ENCODE measurements at places on chromosomes 4 and X.

GRCh38 chr4:105765690-105766407 is 57.3 kb downstream of the GSTCD start:
- DNase-seq = no peak

DNA sequence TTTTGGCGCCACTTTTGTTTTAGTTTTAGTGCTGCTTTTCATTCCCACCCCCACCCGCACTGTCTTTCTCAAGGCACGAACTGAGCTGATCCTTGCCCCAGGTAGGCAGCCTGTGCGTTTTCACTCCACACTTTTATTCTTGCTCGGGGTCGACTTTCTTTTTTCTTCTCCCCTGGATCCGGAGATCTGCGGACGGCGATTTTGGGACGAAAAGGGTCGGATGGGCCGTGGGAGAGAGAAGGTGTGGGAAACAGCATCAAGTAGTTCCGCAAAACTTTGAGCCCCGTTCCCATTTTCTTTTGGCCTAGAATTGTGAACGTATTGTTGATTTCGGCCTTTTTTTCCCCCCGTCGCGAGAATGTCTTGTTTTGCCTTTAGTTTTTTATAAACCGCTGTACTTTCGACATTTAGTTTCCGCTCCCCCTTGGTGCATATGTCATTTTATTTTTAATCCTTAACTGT is 531 bp downstream of the STAG2 start:
- DNase-seq = peak; percentile 61

DNA sequence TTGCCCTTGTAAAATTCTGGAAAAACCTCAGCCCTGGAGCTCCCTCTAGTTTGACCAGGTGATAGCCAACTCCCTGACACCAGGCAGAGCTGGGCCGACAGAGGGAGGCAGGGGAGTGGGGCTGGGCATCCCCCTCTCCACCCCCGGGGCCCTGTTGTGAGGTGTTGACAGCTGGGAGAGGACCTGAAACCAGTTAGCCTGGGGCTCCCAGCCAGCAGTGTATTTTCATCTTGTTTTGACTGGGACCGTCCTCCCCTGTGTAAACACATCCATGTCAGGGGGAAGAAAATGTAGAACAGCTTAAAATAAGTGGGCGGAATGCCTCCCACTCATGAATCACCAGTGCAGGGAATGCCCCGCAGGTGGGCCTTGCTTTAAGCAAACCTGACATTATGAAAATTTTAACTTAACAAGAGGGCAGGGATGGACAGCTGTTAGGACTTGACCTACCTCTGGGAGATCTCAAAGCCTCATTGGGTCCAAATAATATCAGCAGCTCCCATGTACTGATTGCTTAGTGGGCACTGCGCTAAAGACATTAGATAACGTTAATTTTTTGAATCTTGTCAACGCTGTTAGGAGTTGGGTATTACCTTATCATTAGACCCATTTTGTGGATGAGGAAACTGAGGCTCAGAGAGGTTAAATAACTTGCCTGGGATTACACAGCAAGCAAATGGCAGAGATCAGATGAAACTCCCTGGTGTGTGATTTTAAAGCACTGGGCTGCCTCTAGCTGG is 45.9 kb downstream of the TSC22D3 start:
- no peak for DNase-seq

DNA sequence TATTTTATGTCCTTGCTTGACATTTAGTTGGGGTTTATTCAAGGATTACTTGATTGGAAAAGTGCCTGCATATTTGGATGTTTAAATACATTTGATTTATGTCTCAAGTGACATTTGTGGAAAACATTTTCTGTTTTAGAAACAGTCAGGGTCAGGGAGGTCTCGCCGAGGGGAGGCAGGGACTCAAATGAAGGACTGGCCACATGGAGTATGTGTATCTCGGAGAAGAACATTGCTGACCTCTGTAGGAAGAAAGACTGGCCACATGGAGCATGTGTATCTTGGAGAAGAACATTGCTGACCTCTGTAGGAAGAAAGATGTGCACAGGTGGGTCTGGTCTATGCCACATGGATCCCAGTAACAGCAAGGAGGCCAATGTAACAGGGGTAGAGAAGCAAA is 233.6 kb downstream of the TRIML1 start:
- DNase-seq = no peak

DNA sequence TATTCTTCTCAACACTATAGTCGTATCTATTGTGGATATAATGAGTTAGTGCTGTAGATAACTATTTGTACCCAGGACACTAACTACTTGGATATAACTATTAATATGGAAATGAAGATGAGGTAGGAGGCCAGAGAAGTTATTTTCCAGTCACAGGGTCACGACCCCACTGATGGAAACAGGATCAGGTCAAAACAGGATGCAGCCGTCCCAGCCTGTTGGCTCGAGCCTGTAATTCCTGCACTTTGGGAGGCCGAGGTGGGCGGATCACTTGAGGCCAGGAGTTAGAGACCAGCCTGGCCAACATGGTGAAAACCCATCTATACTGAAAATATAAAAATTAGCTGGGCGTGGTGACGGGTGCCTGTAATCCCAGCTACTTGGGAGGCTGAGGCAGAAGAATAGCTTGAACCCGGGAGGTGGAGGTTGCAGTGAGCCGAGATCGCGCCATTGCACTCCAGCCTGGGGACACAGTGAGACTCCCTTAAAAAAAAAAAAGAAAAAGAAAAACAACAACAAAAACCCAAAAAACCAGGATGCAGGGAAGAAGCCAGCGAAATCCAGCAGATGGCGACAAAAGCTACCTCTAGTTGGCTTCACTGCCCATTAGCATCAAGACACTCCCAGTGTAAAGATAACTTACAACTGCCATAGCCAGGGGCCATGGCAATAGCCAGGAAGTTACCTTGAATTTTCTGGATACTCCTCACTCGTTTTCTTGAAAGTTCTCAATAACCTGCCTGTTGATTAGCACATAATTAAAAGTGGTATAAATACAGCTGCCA is 37.9 kb upstream of the NKAP start:
- DNase-seq = peak; percentile 43

GRCh38 chrX:51182545-51182944 is 150.1 kb upstream of the NUDT10 start:
- no peak for DNase-seq

DNA sequence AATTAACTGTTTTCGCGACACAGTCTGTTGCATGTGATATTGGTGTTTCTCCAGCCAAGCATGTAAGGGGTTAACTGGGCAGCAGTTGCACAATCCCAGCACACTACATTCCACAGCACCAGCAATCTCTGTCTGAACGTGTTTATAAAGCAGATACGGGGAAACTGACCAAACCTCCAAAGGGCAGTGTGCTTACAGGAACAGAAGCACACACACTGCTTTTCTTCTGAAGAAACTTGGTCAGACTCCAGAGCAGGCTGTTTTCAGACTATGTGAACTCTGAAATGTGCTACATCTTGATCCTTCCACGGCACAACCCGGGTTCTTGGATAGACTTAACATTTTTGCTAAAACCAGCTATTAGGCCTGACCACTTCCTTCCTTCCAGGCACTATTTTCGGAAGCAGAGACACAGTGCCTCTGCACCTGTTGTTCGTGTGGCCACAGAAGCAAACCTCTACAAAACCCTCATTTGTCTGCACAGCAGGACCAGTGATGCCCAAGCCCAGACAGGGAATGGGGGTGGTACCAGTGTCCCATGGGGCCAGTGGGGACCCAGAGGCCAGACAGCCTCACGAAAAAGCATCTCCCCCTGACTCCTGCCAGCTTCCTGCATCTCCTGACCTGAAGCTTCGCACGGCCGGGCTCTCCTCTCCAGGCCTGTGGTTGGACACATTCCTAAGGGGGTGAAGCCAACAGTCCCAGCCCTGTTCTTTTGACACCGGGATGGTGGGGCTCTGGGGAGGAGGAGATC is 90.1 kb downstream of the IRF2 start:
- peak; percentile 71 for DNase-seq

- no peak for DNase-seq
Observed at GRCh38 chr4:188198982-188199792, 59.9 kb downstream of the TRIML1 start.

- no peak for DNase-seq
Observed at GRCh38 chrX:84099120-84099519, 88.9 kb downstream of the RPS6KA6 start.

DNA sequence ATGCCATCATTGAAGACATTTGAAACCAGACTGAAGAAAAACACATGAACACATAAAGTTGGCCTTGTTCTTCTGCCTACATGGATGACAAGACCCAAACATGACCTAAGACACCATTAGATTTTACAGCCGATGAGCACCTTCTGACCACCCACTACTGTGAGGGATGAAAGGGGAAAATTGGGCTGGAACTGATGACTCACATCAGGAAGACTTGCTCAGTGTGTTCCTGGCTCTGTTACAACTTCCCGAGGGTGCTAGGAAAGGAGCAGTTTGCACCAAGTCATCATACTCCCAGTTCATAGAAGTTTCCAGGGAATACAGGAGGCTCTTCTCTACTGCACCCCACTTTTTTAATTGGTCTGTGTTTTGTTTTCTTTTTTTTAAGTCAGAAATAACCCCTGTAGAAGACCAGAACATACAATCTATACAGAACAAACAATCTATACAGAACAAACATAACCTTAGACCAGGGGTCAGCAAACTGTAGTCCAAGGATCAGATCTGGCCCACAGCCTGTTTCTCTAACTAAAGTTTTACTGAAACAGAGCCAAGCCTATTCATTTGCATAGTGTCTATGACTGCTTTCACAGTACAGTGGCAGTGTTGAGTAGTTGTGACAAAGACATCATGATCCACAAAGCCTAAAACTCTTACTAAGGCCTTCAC is 25.3 kb downstream of the BTC start:
- DNase-seq = no peak

DNA sequence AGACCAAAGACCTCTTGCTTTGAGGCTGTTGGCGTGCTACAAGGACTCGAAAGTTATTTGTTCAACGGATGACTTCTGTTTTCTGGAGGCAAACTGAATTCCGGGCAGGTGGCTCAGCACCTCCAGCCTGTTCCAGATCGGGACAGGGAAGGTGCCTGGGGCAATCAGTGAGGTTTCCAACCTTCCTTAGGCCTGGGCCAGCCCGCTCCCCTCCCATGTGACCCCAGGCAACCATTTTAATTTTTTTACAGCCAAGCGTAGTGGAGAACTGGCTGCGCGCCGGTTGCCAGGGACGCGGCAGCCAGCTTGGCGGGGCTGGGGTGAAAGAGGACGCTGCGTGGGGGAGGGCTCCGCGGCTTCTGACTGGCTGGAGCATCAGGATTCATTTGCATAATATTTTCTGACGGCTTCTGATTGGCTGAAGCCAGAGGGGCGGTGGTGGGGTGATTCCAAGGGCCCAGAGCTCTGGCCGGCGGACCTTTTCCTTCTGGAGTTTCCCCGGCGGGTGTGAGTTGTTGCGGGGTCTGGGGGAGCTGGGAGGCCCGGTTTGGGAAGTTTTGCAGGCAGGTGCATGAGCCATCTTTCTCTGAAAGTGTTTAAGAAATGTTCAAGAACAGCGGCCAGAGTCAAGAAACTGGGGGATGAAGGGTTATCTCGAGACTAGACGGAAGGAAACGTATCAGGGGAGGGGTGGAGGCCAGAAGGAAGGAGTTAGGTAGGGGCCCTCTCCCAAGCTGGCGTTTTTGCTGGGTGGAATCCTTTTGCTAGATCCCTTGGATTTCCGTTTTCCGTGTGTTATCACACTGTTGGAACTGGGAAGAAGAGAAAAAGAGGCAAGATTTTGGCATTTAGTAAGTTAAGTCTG is at the start of gene MID1IP1:
Gene MID1IP1, plus strand, starts transcription at position 479 of the 865 bp plus-strand sequence. CDS start 3,488 bp downstream, outside the sequence.
- DNase-seq = peak; percentile 71

DNA sequence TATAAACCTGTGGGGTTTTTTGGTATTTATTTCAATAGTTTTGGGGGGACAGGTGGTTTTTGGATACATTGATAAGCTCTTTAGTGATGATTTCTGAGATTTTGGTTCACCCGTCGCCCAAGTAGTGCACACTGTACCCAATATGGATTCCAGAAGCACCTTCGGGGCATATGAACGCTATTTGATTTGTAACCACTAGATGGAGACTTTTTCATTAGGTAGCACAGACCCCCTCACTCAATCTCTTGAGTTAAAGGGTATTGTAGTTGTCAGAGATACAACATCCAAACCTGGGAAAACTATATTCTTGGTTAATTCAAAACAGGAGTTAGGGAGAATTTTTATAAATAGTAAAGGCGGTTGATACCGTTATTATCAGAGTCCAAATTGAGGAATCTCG is 79.8 kb downstream of the SPANXN3 start:
- no peak for DNase-seq

DNA sequence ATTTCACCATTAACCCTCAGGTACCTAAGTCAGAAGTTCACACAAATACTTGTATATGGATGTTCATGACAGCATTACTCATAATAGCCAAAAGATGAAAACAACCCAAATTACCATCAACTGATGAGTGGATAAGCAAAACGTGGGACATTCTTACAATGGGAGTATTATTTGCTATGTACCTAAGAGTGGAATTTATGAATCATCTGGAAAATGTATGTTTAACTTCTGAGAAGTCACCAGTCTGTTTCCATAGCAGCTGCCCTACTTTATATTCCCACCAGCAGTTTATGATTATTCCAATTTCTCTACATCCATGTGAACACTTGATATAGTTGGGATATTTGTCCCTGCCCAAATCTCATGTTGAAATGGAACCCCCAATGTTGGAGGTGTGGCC is 1478.9 kb downstream of the PCDH19 start:
- DNase-seq = no peak

All from B cell (primary cell).